ENCODE measurements at places on chromosomes 2 and 18.
A peak's percentile ranks its signal among the peaks of the same experiment; 100 is the strongest.

GRCh38 chr2:65453916-65454315 lies 21.5 kb upstream of the SPRED2 start:
- DNase-seq: no peak

DNA sequence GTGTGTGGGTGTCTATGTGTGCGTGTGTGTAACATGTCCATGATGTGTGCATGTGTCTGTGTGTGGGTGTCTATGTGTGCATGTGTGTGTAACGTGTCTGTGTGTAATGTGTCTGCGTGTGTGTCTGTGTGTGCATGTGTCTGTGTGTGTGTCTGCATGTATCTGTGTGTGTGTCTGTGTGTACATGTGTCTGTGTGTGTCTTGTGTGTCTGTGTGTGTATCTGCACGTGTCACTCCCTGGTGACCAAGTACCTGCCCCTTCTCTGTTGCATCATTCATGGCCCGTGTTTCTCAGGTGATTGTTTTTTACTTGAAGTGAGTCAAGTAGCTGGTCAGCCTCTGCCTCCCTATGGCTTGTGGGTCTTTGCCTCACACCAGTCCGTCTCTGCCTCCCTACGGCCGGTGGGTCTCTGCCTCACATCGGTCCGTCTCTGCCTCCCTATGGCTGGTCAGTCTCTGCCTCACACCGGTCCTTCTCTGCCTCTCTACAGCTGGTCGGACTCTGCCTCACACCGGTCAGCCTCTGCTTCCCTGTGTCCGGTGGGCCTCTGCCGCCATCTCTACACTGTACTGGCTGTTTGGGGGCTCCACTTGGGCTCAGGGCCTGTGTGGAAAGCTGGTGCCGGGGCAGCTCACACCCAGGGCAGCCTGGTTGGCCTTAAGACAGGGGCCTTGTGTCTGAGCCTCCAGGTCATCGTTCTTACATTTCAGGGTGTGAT lies 31.6 kb downstream of the KCNG2 start:
- no peak for DNase-seq

- no peak for DNase-seq
Measured at GRCh38 chr2:239465017-239466001, 64.5 kb upstream of the HDAC4 start.

- DNase-seq: no peak
Measured at GRCh38 chr2:26652361-26653041, 11.3 kb upstream of the CIB4 start.

GRCh38 chr2:48600204-48600813 lies 17.3 kb upstream of the GTF2A1L start:
- DNase-seq: no peak

- no peak for DNase-seq
Measured at GRCh38 chr2:88832311-88832991, 141.0 kb downstream of the RPIA start.

- DNase-seq: no peak
Measured at GRCh38 chr18:39761273-39761672, 2193.8 kb upstream of the PIK3C3 start.

- no peak for DNase-seq
Measured at GRCh38 chr2:200264631-200265030, 41.9 kb upstream of the SPATS2L start.

GRCh38 chr18:79548986-79549637 lies 130.5 kb upstream of the CTDP1 start:
- no peak for DNase-seq

DNA sequence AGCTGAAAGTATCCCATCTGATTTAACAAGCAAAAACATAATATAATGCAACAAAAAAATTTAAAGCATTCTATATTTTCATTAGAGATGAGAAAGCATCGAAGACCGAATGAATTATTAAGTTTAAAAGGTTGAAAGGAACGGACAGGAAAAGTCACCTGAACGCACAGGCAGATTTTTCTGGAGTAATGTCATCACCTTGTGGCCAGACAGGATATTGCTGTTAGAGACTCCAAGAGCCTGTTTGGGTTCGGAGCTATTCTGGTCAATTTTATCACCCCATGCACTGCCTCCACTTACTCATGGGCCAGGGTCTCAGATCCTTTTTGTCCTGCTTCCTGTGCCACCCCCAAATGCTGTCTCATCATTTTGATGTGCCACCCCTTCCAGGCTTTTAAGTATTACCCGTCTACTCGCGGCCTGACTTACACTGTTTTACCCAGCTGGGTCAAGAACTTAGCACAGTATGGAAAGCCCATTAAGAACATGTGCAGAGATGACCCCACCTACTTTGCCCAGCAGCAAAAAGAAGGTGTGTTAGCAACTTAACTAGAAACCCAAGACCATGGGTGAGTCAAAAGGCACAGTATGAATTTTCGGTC lies 27.3 kb downstream of the GKN2 start:
- DNase-seq: peak; percentile 32

GRCh38 chr2:236366397-236366796 lies 102.2 kb upstream of the ASB18 start:
- peak; percentile 15 for DNase-seq

DNA sequence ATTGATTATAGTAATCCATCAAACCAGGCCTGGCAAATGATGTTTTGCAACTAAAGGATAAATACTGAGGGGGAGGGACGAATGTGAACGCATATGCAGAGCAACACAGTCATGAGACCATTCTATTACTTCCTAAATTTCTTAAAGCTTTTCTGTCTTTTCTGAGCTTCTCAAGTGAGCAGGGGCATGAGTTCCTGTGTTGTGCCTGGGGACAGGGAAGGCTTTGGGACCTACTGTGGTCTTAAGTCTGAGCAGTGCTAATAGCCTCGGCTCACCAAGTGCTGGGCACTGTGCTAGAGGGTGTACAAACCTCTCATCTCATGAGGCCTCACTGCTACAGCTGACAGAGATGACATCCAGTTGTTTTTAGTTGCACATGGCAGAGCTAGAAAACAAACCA lies 182.4 kb downstream of the NEDD4L start:
- no peak for DNase-seq

GRCh38 chr2:190178066-190178722 lies 115.7 kb upstream of the MSTN start:
- DNase-seq: no peak

- DNase-seq: no peak
Measured at GRCh38 chr2:13524492-13524891, 807.8 kb downstream of the TRIB2 start.
